CD8-positive, alpha-beta memory T cell (primary cell): ENCODE measurements at places on chromosomes 6 and 20. TPM values are rescaled to one million over a fixed set of nuclear protein-coding genes. Genes with fewer than 3 reads are reported as not detected.

DNA sequence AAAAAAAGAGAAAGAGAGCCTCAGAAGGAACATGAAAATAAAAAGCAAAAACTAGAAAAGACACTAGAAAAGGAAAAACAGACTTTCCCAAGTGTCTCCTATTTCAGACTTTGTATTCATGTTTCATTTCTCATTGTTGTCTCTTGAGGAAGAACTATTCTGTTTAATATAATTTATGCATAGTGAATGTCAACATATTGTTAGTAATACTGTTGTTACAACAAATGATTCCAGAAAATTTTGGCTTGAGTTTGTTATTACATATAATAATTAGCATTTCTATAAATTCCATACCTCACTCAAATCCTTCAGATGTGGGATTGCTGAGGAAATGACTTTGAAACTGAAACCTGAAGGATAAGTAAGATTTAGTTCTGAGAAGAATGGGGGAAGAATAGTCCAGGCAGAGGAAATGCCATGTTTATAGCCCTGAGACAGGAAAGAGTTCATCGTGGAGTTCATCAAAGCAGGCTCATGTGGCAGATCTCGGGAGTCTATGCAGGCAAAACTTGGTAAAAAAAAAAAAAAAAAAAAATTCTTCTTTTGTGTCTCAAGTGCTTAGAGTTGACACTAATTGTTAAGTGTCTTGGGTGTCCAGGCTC lies 53.1 kb upstream of the EIF2S2 start:
- DNase-seq: no peak
- H3K27me3 ChIP-seq: no peaks in the 10 kb centered on the region
- no peak overlapping the region for H3K4me3 ChIP-seq

- H3K27me3 ChIP-seq: no peaks in the 10 kb centered on the region
- no peak for DNase-seq
- H3K27ac ChIP-seq: no peak overlapping the region
- no peaks in the 10 kb centered on the region for H3K4me1 ChIP-seq
- H3K4me3 ChIP-seq: no peak overlapping the region
Measured at GRCh38 chr6:30112402-30112994, 392 bp downstream of the TRIM31 start.

DNA sequence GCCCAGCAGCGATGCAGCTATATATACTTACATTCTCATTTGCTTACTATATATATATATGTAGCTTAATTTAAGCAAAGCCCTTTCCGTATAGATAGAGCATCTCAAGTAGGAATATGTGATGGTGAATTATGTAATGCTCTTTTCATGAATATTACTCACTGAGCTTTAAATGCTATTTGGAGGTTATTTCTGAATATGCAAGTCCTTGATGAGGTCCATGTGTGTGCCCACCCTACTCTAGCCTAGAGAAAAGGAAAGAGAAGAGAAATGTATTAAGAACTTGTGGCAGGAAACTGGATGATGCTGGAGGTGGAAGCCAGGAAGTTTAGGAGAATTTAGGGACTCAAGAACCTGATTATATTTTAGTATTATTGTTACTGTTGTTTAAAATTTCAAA lies 63.2 kb downstream of the PHACTR1 start:
- no peaks in the 10 kb centered on the region for H3K36me3 ChIP-seq
- no peak for DNase-seq
- H3K27ac ChIP-seq: no peak overlapping the region

- DNase-seq: no peak
- no peaks in the 10 kb centered on the region for H3K27me3 ChIP-seq
- H3K36me3 ChIP-seq: no peaks in the 10 kb centered on the region
Measured at GRCh38 chr6:56915832-56916231, 39.1 kb upstream of the BEND6 start.

- peaks cover 5% of the 10 kb centered on the region for H3K27me3 ChIP-seq
- H3K27ac ChIP-seq: no peak overlapping the region
- no peaks in the 10 kb centered on the region for H3K4me1 ChIP-seq
- H3K4me3 ChIP-seq: no peak overlapping the region
Measured at GRCh38 chr20:1810572-1810925, 84.7 kb upstream of the SIRPA start.

GRCh38 chr20:46209930-46210671 lies 92.0 kb downstream of the CD40 start:
- peaks cover 12% of the 10 kb centered on the region for H3K4me1 ChIP-seq
- no peak overlapping the region for H3K27ac ChIP-seq
- no peak overlapping the region for H3K4me3 ChIP-seq

DNA sequence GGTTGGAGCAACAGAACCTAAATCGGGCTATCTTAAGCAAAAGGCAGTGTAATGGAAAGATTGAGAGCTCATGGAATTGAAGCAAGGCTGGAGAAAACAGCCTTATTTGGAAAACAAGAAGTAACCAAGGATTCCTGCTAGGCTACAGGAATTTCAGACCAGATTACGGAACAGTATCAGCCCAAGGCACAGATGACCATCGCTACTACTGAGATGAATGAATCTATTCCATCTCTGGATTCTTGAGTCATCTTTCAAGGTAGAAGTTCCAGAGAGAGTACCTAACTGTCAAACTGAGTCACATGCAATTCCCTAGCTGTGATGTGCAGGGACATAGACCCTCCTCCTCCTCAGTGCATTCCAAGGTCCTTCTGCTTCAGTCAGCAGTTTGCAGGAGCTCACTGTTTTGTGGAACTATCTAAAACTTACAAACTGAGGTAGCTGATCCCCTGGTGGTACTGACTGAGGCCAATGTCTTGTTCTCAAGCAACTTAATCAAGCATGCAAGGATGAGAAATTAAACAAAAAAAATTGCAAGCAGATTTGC lies 62.0 kb upstream of the SMLR1 start:
- no peak overlapping the region for H3K4me3 ChIP-seq
- no peak for DNase-seq
- no peak overlapping the region for H3K27ac ChIP-seq
- no peaks in the 10 kb centered on the region for H3K4me1 ChIP-seq

DNA sequence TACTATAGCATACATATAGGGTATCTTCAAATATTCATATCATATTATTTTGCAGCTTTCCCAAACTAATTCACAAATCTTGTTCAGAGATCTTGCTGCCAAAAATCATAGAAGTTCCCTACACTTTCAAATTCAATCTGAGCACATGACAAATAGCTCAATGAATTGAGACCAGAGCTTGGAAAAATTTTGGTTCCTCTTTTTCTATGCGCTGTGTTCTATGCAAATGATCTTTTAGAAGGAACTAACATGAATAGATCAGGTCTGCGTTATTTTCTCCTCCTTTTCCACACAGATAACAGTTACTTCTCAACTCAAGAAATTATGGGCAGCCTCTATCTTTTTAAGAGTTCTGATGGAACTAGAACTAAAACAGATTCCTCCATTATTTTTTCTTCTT lies 316.3 kb downstream of the ARHGAP18 start:
- H3K4me1 ChIP-seq: no peaks in the 10 kb centered on the region
- H3K36me3 ChIP-seq: no peaks in the 10 kb centered on the region
- no peak overlapping the region for H3K27ac ChIP-seq
- no peak overlapping the region for H3K4me3 ChIP-seq
- no peak for DNase-seq

GRCh38 chr6:50442531-50443040 lies 270.7 kb upstream of the TFAP2D start:
- no peaks in the 10 kb centered on the region for H3K4me1 ChIP-seq
- DNase-seq: no peak
- no peak overlapping the region for H3K27ac ChIP-seq
- H3K27me3 ChIP-seq: no peaks in the 10 kb centered on the region

- no peaks in the 10 kb centered on the region for H3K36me3 ChIP-seq
- H3K4me1 ChIP-seq: no peaks in the 10 kb centered on the region
- H3K4me3 ChIP-seq: no peak overlapping the region
- no peak overlapping the region for H3K27ac ChIP-seq
- no peaks in the 10 kb centered on the region for H3K27me3 ChIP-seq
Measured at GRCh38 chr6:37731371-37731770, 33.7 kb upstream of the MDGA1 start.

DNA sequence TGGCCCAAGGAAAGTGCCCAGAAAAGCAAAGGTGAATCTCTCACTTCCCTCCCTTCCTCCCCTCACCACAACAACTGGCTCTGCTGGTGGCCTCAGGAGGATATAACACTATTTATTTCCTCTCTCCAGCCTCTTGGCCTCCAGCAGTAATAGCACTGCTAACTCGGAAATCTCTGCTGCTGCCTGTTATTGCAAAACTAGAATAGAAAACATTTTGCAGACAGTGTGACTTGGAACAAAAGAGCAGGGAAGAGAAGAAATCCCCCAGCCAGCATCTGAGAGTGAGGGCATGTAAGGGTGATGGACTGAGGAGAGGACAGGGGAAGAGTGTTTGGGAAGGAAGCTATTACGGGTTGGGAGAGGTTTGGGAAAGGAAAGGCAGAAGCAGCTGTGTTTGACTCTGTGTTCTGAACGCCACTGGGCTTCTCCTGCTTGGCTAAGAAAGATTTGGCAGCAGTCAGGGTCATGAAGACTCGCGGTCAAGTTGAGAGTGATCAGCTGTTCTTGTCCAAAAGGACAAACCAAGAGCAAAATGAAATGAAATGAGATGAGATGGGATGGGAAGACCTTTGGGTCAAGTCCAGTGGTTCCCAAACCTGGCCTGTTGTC lies 81.0 kb upstream of the SNX9 start:
- no peak overlapping the region for H3K4me3 ChIP-seq
- no peak overlapping the region for H3K27ac ChIP-seq
- no peaks in the 10 kb centered on the region for H3K4me1 ChIP-seq
- H3K36me3 ChIP-seq: no peaks in the 10 kb centered on the region
- no peaks in the 10 kb centered on the region for H3K27me3 ChIP-seq
- no peak for DNase-seq

GRCh38 chr6:167643223-167643622 lies 183.5 kb upstream of the AFDN start:
- H3K36me3 ChIP-seq: no peaks in the 10 kb centered on the region
- no peak overlapping the region for H3K4me3 ChIP-seq
- H3K27ac ChIP-seq: no peak overlapping the region

DNA sequence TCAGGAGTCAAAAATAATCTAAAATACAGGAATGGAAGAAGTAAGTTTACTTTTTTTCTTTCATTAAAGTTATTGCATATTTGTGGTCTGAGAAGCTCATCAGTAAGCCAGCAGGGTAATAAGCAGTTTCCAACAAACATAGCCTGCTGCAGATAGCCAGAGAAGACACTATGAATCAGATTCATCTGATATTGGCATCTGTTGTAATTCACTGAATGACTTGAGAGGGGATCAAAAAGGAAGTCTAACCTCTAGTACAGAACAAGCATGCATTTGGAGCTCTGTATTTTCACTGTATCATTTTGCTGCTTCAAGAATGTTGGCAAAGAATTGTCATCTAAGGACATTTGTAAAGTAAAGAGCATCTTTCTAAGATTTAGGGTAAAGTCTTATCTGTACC lies 53.8 kb upstream of the UFL1 start:
- no peak overlapping the region for H3K27ac ChIP-seq
- H3K36me3 ChIP-seq: no peaks in the 10 kb centered on the region
- no peaks in the 10 kb centered on the region for H3K4me1 ChIP-seq
- no peaks in the 10 kb centered on the region for H3K27me3 ChIP-seq
- no peak overlapping the region for H3K4me3 ChIP-seq

DNA sequence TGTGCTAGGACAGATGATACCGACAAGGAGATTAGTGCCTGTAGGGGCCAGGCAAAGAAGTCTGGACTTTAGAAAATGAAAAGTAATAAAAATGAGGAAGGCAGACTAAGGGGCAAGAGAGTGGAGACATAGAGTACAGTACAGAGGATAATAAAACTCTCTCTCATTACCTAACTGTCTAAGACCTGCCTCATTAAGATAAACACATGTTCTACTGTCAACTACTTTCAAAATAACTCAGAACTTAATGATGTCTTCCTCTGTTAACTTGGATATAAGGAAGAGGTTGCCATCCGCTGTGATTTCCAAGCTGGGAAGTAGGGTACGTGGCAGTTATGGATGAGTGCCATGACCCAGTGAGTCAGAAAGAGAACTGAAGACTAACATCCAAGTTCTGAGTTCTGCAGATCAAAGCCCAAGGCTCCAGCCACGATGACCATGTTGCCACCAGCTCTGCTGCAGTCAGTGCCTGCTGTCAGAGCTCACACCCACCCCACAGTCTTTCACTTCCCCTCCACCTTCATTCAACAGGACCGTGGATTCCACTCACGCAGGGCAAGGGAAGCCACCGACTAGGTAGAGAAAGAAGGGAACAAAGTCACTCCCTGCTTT lies 81.8 kb downstream of the KIF16B start:
- H3K27ac ChIP-seq: no peak overlapping the region
- no peaks in the 10 kb centered on the region for H3K36me3 ChIP-seq
- no peak for DNase-seq
- no peak overlapping the region for H3K4me3 ChIP-seq

The ASXL1 gene
- total RNA-seq: 133 TPM

The CRISP1 gene
- total RNA-seq: not detected

The HTR1E gene
- not detected for total RNA-seq

The SSTR4 gene
- total RNA-seq: not detected

The HLA-DQA1 gene
- total RNA-seq: 22.2 TPM

The POU5F1 gene
- not detected for total RNA-seq

The F13A1 gene
- total RNA-seq: 0.42 TPM

The NKX2-2 gene
- total RNA-seq: not detected
